T-helper 9 cell (primary cell): ENCODE measurements at places on chromosomes 6 and 20.

DNA sequence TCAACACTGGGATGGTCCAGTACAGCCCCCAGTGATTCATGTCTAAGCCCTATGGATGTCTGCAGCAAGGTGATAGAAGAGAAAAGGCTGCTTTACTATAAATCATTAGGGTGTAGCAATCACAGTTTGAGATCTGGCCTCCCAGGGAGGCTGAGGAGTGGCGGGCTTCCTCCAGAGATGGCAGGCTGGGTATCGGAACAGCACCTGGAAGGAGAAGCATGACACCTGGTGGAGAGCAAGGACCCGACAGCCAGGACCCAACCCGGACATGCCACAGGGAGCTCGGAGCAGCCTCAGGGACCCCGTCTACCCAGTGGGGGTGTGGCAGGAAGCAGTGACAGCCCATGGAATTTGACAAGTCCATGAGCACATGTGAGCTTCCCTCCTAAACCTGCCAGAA is 114.8 kb upstream of the CD93 start:
- DNase-seq: no peak

DNA sequence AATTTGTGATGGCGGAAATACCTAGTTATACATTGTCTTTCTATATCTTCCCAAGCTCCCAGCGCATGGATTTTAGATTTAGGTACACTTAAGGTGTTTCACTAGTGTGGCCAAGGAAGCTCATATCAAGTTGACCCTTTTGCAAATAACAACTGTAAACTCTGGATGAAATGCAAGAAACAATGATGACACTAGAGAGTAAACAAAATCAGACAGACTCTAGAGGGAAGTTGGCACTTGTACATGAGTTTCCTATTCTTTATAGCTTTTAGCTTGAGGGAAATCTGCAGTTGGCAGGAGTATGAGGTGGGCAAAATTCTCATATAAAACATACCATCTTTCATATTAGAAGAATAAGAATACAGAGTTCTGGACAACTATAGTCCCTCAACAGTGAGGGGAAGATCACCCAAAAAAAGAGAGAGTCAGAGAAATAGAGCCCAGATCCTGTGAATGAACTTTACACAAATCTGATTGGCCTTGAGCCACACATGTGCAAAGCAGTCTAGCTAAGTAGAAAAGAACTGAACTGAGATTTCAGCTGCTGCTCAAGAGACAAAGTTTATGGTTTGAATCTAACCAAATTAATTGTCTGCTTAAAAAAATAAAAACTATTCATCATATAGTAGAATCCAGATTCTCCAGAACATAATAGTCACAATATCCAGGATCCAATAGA is 26.1 kb downstream of the TXLNB start:
- no peak for DNase-seq

DNA sequence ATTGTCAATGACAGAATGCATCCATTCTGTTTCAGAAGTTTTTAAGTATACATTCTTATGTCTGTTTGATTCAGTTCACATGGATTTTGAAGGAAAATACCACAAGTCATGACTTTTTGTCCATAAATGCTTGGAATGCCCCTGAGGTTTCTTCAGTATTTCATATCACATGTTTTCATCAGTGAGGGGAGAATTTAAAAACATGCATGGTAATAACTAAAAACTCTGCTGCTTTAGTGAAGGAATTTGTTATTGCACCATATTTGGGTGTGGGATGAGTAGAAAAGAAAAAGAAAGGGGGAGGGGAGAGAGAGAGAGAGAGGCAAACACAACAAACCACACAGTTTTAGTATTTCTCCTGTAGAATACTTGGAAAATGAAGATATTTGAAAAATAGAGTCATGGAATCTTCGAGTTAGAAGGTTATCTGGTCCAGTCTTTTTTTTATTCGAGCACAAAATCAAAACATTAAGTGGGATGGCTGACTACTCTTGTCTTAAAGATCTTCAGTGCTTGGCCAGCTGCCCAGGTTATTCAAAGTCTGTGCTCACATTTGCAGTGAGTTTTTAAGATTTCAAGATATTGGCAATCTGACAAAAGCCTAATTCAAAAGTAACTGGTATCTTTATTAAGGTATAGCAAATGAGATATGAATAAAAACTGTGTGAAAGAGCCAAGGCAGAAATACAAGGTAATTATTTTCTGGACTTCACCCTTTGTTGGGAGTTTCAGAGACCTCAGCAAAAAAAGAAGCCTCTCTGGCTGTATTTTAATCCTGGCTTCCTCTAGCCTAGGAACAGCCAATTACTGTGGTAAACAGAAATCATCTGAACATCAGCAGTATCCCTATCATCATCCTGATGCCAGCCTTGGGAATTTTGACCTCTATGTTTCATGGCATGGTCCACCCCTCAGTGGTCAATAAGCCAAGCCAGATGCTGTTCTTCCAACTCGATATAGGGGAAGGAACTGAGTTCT is 687.9 kb upstream of the CITED2 start:
- DNase-seq: no peak

DNA sequence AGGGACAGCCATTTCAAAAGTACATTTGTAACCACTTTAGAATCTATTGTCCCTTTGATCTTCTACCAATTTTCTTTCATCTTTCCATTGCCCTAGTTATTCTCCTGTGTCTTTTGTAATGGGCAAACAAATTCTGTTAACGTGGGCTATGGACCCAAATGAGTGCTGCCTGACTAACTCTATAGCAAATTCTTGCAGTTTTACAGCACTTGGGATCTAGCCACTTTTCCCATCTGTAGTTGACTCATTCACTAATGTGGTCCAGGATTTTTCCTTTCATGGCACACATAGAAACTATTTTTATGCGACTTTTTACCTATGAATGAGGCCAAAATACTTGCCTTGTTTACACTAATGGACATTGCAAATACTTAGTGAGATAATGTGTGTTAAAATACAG is 52.0 kb downstream of the GRIK2 start:
- DNase-seq: no peak

DNA sequence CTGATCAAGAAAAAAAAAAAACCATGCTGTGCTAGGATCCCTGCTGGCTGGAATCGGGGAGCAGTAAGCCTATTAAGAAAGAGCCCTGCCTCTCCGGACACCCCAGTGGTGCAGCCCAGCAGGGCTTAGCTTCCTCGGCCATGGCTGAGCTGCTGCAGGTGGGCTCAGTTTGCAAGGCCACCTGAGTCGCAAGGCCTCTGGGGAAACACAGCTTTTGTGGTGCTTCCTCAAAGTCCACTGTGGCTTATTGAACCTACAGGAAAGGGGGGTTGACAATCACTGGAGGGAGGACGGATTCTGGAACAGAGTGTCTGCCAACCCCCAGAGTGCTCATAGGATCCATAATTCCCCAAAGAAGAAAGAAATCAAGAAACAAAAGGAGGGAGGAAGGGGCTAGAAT is 240.8 kb downstream of the SMOC2 start:
- no peak for DNase-seq

- DNase-seq: no peak
These were observed 26.0 kb upstream of the CRIP3 start for GRCh38 chr6:43334466-43335095.

- no peak for DNase-seq
These were observed 2.5 kb downstream of the SCML4 start for GRCh38 chr6:107821591-107821990.

- DNase-seq: no peak
These were observed 85.7 kb upstream of the RGS17 start for GRCh38 chr6:153216789-153217188.

DNA sequence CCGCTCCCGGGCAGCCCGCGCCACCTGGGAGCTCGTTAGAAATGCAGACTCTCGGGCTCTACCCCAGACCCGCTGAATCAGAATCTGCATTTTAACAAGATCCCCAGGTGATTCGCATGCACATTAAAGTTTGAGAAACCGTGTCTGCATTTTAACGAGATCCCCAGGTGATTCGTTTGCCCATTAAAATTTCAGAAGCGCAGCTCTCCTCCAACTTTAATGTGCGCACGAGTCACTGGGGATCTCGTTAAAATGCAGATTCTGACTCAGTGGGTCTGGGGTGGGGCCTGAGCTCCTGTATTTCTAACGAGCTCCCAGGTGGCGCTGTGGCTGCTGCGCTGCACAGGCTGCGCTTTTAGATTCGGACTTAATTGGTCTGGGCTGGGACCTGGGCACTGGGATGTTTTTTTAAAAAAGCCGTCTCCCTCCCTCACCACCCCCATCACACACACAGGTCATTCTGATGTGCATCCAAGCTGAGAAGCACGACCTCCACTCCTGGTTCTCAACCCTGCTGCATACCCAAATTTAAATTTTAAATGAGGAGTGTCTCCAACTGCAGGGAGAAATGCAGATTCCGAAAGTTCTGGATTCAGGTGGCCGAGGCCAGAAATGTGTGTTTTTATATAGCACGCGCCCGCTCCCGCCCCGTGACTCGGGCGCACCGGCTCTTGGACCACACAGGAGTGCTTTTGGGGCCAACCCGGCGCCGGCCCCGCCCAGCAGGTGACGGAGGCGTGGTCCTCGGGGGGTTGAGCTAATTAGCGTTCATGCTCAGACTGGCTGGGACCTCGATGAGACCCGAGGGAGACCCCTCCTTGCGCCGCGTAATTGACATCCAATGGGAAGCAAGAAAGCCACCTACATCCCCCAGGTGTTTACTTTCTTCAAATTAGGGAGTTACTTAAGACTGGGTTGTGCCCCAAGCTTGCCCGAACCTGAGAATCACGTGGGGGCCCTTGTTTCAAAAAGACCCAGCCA is 85.8 kb downstream of the ZFP64 start:
- no peak for DNase-seq

- no peak for DNase-seq
These were observed 291.8 kb upstream of the ZFP64 start for GRCh38 chr20:52483382-52483781.

DNA sequence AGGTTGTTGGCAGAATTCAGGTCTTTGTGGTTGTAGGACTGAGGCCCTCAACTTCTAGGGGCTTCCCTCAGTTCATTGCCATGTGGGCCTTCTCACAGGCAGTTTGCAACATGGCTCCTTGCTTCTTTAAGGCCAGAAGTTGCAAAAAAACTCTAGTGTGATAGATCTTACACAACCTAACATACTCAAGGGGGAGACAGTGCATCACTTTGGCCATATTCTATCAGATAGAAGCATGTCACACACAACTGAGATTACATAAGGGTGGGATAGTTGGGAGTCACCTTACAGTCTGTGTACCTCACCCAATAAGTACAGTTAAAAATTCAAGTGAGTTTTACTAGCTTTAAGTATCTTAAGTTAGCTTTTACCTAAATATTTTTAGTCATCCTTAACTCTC is 1.6 kb downstream of the SIRPD start:
- no peak for DNase-seq

- DNase-seq: no peak
These were observed 217.5 kb downstream of the TINAG start for GRCh38 chr6:54525731-54526130.

- no peak for DNase-seq
These were observed 207.9 kb downstream of the MYLK4 start for GRCh38 chr6:2542858-2543218.

GRCh38 chr6:157443066-157443800 is 62.2 kb downstream of the ZDHHC14 start:
- DNase-seq: no peak

GRCh38 chr20:23631981-23632710 is 5.6 kb downstream of the CST3 start:
- DNase-seq: no peak

GRCh38 chr20:12241065-12241464 is 323.4 kb downstream of the BTBD3 start:
- no peak for DNase-seq
